Stimulated activated naive B cell treated with anti-CD40 and anti-IgM and Interleukin-4, amounts not matched to agents 10 μg/mL and 1 μg/mL and 100 μg/mL, for 72 hours (primary cell): ENCODE measurements at places on chromosomes 16 and 17.

DNA sequence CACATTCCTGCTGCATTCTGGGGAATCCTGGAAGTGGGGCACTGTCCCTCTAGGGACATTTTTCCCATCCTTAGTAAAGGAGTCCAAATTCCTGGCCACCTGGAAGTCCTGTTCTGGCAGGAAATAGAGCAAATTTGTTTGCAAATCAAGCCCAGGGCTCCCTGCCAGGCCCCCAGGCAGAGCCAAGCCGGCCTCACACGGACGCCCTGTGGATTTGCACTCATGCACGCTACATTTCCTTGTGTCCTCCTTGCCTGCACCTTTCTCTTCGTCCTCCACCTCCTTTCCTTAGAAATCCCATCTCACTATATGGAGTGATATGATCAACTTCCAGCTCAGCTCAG lies 7.0 kb upstream of the CALB2 start:
- no peak for DNase-seq

DNA sequence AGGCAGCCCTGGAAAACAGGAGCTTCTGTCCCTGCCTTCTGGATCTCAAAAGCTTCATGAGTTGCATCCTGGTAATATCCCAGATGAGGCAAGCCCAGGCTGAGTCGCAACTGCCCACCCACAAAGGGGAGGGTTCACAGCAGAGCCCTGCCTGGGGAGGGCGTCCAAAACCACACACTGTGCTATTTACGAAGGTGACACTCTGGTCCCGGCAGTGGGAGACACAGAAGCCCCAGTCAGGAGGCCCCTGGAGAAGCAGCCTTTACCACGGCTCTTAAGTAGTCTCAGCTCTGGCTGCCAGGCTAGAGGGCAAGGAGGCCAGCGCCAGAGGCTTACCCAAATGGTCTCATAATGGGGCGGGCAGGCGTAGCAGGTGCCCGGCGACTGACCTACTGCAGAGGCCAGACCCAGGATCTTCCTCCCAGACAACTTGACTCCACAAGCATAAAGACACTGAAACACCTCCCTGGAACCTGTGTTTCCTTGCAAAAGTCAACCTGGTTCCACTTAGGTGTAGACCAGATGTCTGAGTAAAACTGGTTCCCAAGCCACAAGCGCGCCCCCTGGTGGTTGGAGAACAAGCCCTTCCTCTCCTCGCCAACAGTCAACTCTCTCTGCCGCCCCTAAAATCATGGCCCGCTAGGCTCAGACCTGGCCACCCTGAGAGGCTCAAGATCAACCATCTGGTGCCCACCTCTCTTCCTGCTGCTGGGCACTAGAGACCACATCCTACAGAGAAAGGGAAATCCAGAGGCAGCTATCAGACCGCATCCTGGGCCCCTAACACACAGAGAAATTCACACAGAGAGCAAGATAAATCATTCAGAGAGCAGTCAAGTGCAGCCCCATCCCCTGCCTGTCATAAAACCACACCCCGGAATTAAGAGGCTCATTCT lies 5.2 kb downstream of the AXIN2 start:
- DNase-seq = peak; percentile 42

GRCh38 chr17:58329810-58330537 lies 1.4 kb upstream of the TSPOAP1 start:
- DNase-seq = peak; percentile 63

GRCh38 chr16:67114793-67115192 lies 5.1 kb downstream of the PHAF1 start:
- no peak for DNase-seq

GRCh38 chr17:46792071-46792470 lies 26.4 kb downstream of the WNT3 start:
- DNase-seq = no peak

DNA sequence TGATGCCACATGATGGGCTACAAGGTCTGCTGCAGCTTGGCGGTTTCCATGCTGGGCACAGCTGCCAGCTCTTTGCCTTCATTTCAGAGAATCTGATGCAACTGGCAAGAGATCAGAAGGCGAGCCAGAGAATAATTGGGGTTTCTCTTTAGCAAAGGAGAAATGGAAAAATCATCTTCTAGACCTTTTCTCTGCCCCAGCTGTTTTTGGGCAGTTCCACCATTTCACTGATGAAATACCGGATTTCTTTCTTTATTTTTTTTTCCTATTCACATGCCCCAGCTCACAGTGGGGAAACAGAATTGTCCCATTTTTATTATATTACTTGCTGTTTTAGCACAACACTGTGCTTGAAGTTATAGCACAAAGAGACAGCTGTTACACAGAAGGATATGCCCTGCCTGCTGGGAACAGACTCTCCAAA lies 439.3 kb upstream of the GOT2 start:
- DNase-seq = no peak

- DNase-seq = peak; percentile 11
Observed at GRCh38 chr17:15981208-15981607, 18.3 kb downstream of the ZSWIM7 start.

GRCh38 chr17:7445619-7445968 lies 733 bp downstream of the CHRNB1 start:
- no peak for DNase-seq

GRCh38 chr17:9221147-9221921 lies 200.0 kb downstream of the NTN1 start:
- DNase-seq = no peak

DNA sequence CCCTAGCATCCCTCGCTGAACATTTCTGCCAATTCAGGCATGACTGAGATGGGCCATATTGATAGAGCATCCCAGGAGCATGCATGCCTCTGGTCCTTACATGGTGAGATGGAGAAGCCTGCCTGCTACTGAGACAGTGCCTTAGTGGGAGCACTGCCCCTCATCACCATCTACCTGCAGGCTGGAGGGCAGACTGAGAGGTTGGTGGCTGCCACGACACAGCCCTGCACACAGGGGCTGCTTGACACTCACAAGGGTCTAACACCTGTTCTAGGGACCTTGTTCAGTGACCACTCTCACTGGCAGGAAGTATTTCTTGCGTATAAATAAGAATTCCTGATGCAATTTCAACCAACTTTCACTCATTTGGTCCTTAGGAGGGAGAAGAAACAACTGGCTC lies 34.0 kb downstream of the WIPI1 start:
- no peak for DNase-seq

DNA sequence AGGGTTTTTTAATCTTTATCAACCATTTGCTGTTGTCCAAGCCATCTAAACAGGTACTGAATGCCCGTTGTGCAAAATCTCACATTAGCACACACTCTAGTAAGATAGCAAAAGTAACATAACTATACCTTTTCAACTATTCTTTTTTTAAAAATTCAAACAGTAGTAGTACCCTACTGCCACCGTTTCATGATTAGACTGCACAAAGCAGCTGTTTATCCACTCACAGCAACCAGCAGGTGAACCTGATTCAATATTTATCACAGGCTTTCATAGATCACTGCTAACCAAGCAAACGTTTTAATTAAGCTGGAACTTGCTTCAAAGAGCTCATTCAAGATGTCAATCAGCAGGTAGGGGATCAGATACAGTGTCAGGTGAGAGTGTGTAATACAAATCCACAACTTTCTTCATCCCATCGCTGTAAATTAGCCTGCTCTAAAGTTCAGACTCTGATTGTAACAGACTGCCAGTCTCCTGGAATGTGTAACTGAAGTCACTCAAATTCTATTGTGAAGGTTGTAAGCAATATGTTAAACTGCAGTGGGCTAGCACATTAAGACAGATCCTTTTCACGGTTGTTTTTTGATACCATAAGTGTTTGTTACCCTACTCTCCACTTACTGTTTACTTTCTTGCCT lies 47.3 kb downstream of the BRIP1 start:
- no peak for DNase-seq

GRCh38 chr17:2613089-2613808 lies 19.8 kb downstream of the PAFAH1B1 start:
- no peak for DNase-seq

- no peak for DNase-seq
Observed at GRCh38 chr17:30576326-30576861, 99.2 kb downstream of the GOSR1 start.

GRCh38 chr17:6706499-6706898 lies 6.7 kb downstream of the SLC13A5 start:
- DNase-seq = no peak

GRCh38 chr16:49601576-49601975 lies 228.0 kb downstream of the C16orf78 start:
- DNase-seq = no peak

DNA sequence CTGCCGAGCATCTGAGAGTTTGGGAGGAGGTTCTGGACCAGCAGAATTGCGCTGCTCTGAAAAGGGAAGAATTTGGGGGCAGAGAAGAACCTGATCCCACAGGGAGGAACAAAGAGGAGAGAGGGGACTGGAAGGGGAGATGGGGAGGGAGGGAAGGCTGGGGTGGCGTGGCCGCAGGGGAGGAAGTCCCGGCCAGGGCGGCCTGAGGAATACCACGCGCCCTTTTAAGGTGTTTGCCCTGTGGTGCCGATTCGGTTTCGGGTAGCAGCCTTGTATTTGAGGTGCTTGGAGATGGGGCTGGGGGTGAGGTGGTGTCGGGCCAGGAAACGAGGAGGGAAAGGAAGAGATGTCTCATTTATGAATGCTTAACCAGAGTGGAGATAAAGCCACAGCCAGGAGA lies 51.3 kb downstream of the AKAP1 start:
- DNase-seq = no peak

- DNase-seq = no peak
Observed at GRCh38 chr16:5578980-5579379, 481.4 kb upstream of the EEF2KMT start.

- no peak for DNase-seq
Observed at GRCh38 chr17:56152874-56153602, at the start of gene ANKFN1. Gene ANKFN1, plus strand, starts transcription at chr17:56153475. Its CDS starts 59,193 bp downstream, at chr17:56212668.

- no peak for DNase-seq
Observed at GRCh38 chr16:14377326-14377725, 252.7 kb downstream of the PARN start.

DNA sequence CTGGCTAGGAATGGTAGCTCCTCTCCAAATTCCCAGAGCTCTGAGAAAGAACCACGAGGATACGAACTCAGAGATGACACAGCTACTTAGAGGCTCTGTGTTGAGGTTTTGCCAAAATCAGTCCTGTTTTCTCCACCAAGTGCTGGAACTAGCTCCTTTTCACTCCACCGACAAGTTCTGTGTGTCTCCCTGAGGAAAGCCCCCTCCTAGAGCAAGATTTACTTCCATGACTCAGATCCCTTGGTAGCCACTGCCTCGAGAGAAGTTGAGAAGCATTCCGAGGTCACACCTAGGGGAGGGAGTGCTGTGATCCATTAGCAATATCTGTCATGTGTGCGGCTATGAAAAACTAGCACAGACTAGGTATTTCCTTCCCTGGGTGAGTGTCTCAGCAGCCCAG lies 30.6 kb downstream of the IL21R start:
- DNase-seq = no peak

DNA sequence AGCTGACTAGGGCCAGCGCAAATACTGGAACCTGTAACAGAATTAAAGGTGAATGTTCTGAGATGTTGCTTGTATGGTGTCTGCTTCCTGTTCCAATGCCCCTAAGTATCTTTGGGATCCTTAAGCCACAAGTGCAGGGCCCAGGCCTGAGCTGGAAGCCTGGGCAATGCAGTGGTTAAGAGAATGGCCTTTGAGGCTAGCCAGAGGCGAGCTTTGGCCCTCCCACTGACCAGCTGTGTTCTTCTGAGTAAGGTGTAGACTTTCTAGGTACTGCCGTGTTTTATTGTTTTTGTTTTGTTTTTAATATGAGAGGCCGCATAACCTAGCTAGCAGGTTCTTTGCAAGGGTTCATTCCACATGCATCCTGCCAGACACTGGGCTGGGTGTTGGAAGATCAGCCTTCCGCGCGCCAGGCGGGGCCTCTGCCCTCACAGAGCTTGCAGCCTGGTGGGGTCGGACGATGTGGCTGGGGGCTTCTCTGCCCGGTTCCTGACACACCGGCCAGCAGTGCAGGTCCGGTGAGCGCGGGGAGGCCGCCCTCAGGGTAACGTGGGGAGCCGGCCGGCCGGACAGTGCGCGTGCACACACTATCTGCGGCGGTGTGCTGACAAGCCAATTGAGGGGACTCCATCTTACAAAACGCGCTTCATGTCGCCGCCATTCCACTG lies 551 bp upstream of the MLX start:
- DNase-seq = no peak

- DNase-seq = peak; percentile 51
Observed at GRCh38 chr17:49676276-49676868, 1.5 kb downstream of the SPOP start.

DNA sequence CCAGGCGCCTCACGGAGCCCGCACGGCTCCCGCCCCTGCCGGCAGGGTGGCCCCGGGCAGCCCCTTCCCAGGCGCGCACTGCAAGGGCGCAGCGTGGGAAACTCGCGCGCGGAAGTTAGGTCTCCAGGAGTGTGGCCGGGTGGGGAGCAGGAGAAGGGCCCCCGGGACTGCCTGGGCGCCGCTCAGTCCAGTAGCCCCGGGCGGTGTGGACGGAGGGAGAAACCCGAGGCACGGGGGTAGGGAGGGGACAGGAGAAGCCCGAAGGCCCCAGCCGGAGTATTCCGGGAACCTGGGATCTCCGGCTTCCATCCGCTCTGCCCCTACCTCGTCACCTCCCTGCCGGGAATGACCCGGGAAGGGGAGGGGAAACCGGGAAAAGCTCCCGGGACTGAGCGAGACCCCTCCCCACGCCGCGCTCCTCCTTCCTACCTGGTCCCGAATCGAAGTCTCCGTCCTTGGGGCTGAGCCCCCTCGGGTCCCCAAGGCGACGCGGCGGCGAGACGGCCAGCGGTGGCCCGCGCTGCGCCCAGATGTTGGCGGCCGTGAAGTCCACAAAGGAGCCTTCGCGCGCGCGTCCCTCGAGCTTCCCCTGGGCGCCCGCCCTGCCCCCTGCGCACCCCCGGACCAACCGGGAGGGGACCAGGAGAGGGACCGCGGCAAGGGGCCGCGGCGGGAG lies 418 bp downstream of the SOCS3 start:
- no peak for DNase-seq

DNA sequence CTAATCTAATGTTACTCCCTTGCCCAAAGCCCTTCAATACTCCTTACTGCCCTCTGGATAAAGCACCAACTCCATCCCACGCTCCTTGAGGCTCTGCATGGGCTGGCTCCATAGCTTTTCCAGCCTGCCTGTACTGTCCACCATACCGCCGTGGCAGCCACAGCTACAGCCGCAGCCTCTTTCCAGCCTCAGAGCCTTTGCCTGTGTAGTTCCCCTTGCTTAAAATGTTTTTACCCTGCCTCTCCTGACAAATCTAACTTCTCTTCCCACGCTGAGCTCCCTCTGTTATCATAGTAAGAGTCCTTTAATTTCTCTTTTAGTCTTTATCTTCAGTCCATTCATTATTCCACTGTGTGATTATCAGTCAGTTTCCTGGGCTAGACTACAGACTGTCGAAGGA lies 22.0 kb downstream of the TEX14 start:
- DNase-seq = no peak

DNA sequence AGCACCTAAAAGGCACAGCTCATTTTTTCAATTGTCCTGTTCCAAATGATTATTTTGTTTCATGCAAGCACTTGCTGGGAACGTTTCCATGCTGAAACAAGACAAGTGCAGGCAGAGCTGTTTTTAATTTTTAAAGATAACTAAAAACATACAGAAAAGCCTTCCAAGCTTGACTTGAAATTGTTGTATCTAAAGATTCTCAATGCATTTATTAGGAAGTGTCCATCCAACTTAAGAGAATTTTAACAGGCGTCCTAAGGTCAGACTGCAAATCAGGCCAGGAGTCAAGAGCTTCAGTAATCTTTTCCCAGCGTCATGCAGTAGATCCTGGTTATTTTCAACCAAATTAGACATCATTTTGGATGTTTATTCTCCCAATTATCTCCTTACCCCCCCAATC lies 702.8 kb downstream of the KCNJ2 start:
- no peak for DNase-seq
